H4 (cell line): ENCODE measurements at places on chromosomes 7 and 10. TPM values are rescaled to one million over a fixed set of nuclear protein-coding genes. Genes with fewer than 3 reads are reported as not detected.

C10orf143 gene
- total RNA-seq = 1.3 and 2.2 TPM in 2 replicates

PLAU gene
- total RNA-seq = 149 and 153 TPM in 2 replicates

SRRM3 gene
- 3.8 and 4.8 TPM in 2 replicates for total RNA-seq

WIPF3 gene
- total RNA-seq = not detected in 2 replicates

LRRC18 gene
- 0.06 TPM in 1 of 2 replicates, not detected in the other for total RNA-seq

GRCh38 chr10:32148864-32149251, 92.6 kb upstream of the KIF5B start:
- DNase-seq = no peak

GRCh38 chr10:110076559-110077318, 69.0 kb downstream of the ADD3 start:
- peak; percentile 86 for DNase-seq

- DNase-seq = no peak
These were observed 44.6 kb downstream of the UBE2H start for GRCh38 chr7:129908181-129908580.

DNA sequence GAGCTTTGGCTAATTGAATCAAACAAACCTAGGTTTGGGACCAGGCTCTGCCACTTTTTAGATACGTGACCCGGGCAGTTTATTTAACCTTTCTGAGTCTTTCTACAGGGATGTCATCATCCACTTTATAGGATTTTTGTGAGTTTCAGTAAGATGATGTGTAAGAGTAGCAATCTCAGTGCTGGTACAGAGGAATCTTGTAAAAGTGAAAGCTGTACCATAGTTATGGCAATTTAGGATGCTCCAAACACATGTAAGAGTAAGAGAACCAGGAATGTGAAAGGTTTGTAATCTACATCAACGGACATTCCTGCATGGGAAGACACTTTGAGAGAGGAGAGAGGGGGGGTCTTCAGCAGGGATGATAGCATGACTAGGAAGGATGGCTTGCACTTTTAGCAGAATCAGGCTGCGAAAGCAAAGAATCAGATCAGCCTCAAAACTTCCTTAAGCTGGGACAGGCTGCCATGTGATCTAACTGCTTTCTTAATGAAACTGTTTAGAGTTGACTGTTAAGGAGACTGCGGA, 968 bp downstream of the NOLC1 start:
- DNase-seq = no peak

GRCh38 chr10:98076086-98076485, 45.7 kb upstream of the CRTAC1 start:
- DNase-seq = no peak

DNA sequence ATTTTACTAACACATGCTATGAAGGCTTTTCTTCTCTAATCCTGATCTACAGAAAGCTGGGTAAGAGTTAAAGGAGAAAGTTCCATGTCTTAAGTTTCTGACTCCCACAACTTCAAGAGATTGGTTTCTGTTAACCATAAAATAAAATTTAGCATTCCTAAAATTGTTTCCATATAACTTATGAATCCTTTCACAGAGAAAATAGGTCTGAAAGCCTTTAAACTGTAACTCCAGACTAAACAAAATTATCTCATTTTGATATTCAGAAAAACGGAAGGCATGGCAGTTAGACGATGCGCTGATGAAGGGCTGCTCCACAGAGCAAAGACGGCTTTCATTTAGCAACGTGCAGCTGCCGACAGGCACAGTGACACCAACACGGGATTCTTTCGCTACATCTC, 133.3 kb downstream of the SLC25A13 start:
- no peak for DNase-seq

- no peak for DNase-seq
These were observed 142.0 kb downstream of the ARID5B start for GRCh38 chr10:62043421-62044021.

DNA sequence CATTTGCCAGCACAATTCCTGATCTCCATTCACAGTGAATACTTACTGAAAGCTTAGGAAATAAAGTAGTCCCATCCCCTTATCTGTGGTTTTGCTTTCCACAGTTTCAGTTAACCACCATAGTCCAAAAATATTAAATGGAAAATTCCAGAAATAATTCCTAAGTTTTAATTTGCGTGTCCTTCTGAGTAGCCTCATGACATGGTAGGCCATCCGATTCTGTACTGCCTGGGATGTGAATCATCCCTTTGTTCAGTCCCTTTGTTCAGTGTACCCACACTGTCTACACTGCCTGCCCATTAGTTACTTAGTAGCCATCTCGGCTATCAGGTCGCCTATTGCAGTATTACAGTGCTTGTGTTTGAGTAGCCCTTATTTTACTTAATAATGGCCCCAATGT, 14.2 kb downstream of the RAB11FIP2 start:
- no peak for DNase-seq

DNA sequence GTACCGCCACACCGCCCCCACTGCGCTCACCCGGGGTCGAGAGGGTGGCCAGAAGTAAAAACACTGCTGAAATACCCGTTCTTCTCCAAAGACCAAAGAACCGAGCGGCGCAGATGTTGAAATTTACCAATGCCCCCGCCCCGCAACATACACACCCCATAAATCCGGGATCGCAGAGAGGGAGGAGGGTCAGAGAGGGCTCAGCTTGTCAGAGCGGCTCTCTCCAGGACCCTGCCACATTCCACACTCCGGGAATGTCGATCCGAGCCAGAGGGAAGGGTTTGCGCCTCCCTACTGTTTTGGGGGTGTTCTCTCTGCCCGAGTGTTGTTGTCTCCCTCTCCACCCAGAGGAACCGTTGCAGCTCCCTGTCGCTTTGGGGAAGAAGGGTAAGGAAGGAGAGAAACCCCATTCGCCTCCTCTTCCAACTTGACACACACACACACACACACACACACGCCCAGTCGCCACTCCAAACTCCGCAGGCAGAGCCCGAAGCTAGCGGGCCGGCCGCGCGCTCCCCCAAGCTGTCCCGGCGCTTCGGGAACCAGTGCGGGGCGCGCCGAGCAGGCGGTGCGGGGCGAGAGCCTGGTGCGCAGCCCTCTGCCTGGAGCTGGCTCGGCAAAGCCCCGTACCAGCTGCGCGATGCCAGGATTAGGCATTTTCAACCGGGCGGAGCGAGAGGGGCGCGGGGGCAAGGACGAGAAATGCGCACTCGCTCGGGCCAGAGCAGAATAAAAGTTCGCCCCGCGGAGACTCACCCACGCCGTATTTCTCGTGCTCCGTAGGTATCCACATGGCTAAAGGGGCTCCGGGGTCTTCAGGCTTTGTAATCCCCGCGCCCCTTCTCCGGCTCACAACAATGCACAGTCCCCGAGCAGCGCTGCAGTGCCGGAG, 609 bp downstream of the DOCK4 start:
- DNase-seq = peak; percentile 33
